ENCODE measurements at places on chromosomes 1 and 21. TPM values are rescaled to one million over a fixed set of nuclear protein-coding genes. Genes with fewer than 3 reads are reported as not detected.

- no peak overlapping the region for H3K4me3 ChIP-seq
- H3K27me3 ChIP-seq: no peaks in the 10 kb centered on the region
- peaks cover 51% of the 10 kb centered on the region for H3K36me3 ChIP-seq
- peak overlapping the region; percentile 74 for H3K27ac ChIP-seq
- no peak for DNase-seq
These were observed 11.2 kb downstream of the AGO1 start for GRCh38 chr1:35894183-35894582.

GRCh38 chr1:105027838-105028471 lies 1278.3 kb downstream of the AMY1C start:
- peak; percentile 23 for DNase-seq
- no peak overlapping the region for H3K27ac ChIP-seq
- H3K4me3 ChIP-seq: no peak overlapping the region
- no peaks in the 10 kb centered on the region for H3K36me3 ChIP-seq
- H3K4me1 ChIP-seq: peaks cover 7% of the 10 kb centered on the region

DNA sequence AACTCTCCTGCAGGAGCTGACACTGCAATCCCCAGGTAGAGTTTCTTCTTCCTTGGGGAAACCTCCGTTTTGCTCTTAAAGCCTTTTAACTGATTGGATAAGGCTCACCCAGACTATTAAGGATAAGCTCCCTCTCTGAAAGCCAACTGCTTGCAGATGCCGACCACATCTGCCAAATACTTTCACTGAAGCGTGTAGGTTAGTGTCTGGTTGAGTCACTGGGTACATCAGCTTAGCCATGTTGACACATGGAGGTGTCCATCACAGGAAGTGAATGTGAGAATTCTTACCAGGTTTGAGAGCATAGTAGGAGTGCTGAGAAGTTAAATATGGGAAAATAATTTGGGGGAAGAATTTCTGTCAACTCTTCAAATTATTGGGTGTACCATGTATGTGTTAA lies 202.0 kb downstream of the AJAP1 start:
- no peak overlapping the region for H3K4me3 ChIP-seq
- H3K36me3 ChIP-seq: 0 out of 2 replicates have a peak, but pooled peaks cover 8% of the 10 kb centered on the region
- no peak for DNase-seq

- H3K4me3 ChIP-seq: no peak overlapping the region
- DNase-seq: no peak
These were observed 2.2 kb downstream of the SH3BP5L start for GRCh38 chr1:248823517-248824001.

DNA sequence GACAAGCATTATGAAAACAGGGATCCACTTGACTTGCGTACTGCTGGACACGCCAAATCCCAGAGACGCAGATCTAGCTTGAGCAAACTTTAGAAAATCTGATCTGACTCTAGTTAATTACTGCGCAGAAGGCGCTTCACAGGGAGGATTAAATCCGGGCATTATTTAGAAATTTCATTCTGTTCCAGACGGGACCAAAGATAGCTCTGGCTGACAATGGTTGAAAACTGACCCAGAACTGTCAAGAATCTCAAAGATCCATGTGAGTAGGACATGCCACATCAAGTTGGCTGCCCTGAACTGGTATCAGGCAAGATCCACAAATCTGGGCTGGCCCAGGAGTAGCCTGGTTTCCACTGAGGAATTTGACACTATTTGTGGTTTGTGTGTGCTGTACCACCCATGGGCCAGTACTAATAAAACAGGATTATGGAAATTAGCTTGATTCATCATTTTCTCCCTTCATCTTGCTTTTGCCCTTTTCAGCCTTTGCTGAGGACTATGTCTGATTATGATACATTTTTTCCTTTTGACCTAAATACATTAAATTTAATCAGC lies 171.0 kb downstream of the VAV3 start:
- H3K4me1 ChIP-seq: peaks cover 8% of the 10 kb centered on the region
- no peak overlapping the region for H3K4me3 ChIP-seq
- DNase-seq: no peak
- no peak overlapping the region for H3K27ac ChIP-seq
- no peaks in the 10 kb centered on the region for H3K36me3 ChIP-seq
- no peaks in the 10 kb centered on the region for H3K27me3 ChIP-seq

DNA sequence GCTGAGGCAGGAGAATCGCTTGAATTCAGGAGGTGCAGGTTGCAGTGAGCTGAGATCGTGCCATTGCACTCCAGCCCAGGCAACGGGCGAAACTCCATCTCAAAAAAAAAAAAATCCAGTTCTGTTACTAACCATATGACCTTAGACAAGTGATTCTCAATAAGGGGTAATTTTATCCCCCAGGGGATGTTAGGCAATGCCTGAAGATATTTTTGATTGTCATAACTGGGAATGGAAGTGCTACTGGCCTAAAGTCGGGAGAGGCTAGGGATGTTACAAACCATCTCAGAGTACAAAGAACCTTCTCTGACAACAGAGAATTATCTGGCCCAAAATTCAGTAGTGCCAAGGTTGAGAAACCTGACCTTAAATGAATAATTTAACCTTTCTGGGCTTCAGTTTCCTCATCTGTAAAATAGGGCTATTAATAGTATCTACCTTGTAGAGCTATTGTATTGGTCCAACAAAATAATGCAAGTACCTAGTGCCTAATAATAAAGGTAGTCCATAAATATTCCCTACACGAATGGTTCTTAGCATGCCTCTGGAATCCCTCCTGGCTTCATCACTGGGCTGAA lies 5.8 kb upstream of the LMNA start:
- no peak for DNase-seq
- H3K27me3 ChIP-seq: 0 out of 2 replicates have a peak, but pooled peaks cover 2% of the 10 kb centered on the region
- no peaks in the 10 kb centered on the region for H3K36me3 ChIP-seq
- no peak overlapping the region for H3K4me3 ChIP-seq

GRCh38 chr21:26100573-26100972 lies 70.0 kb downstream of the APP start:
- no peaks in the 10 kb centered on the region for H3K27me3 ChIP-seq
- H3K4me3 ChIP-seq: no peak overlapping the region
- no peaks in the 10 kb centered on the region for H3K36me3 ChIP-seq
- no peak for DNase-seq
- peak overlapping the region; percentile 35 for H3K27ac ChIP-seq
- H3K4me1 ChIP-seq: peaks cover 41% of the 10 kb centered on the region

DNA sequence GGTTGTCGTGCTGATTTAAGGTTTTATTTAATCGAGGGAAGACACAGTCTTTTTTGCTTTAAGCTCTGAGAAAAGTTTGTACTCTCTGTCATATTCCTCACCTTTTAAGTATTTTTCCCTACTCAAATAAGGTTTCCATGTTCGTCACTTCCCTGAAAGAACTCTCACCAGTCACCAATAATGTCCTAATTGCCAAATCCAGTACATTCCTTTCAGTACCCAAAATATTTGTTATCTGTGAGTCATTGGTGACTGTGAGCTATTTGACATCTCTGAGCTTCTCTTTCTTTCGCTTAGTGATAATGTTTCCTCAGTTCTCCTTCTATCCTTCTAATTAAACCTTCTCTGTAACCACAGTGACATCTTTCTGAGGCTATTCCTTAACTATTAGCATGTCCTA lies 874.2 kb upstream of the ADGRL2 start:
- H3K36me3 ChIP-seq: no peaks in the 10 kb centered on the region
- no peaks in the 10 kb centered on the region for H3K4me1 ChIP-seq
- H3K27me3 ChIP-seq: no peaks in the 10 kb centered on the region
- H3K27ac ChIP-seq: no peak overlapping the region
- no peak for DNase-seq
- no peak overlapping the region for H3K4me3 ChIP-seq

DNA sequence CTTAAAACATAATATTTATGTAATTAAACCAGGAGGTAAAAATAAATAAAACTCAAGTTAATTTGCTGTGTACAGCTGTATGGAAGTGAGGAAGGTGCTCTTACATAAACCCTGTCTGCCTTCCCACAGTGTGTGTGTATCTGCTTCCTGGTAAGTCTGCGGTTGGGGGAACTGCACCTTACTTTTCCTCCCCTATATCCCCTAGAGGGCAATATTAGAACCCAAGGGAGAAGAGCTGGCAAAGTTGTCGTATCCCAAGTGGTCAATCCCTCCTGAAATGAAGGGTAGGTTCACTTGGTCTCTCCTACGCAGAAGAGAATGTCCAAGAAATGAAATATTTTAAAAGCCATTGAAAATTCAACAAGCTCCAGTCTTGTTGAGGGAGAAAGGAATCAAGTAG lies 17.8 kb upstream of the JAK1 start:
- no peaks in the 10 kb centered on the region for H3K36me3 ChIP-seq
- DNase-seq: peak; percentile 35
- no peak overlapping the region for H3K27ac ChIP-seq
- no peaks in the 10 kb centered on the region for H3K27me3 ChIP-seq
- H3K4me1 ChIP-seq: no peaks in the 10 kb centered on the region

DNA sequence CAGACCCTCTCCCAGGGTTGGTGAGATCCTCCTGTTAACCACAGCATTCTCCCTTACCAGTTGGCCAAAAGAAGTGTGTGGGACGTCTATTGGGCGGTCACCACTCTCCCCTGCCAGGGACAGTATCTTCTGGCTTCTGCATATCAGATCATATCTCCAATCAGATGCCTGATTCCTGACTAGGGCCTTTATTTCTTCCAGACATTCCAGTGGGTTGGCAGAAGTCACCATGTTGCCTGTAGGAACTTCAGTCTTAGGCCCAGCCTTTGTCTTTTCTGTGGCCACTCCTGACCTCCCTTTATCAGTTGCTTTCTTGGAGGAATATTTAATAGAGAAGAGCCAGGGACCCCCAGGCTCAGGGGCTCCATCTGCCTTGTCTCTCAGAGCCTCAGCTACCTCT lies 130.4 kb upstream of the F3 start:
- H3K4me3 ChIP-seq: no peak overlapping the region
- no peak overlapping the region for H3K27ac ChIP-seq
- H3K36me3 ChIP-seq: no peaks in the 10 kb centered on the region
- no peaks in the 10 kb centered on the region for H3K27me3 ChIP-seq
- H3K4me1 ChIP-seq: peaks cover 25% of the 10 kb centered on the region

DNA sequence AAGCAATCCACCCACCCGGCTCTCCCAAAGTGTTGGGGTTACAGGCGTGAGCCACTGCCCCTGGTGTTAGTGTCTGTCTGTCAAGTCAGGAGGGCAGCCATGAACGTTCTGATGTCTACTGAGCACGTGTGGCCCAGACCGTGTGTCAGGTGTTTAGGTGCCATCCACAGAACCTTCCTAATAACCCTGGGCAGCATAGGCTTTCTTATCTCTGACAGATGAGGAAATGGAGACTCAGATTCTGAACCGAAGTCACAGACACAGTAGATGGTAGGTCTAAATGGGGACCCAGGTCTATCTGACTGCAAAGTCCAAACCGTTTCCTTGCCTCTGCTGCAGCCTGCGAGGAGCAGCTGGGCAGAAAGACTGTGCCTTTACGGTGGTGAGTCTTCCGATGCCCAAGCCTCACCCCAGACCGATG lies 622 bp upstream of the IL6R start:
- peak overlapping the region; percentile 70 for H3K4me3 ChIP-seq
- H3K27me3 ChIP-seq: peaks cover 42% of the 10 kb centered on the region
- H3K27ac ChIP-seq: no peak overlapping the region
- peaks cover 12% of the 10 kb centered on the region for H3K4me1 ChIP-seq
- no peak for DNase-seq

DNA sequence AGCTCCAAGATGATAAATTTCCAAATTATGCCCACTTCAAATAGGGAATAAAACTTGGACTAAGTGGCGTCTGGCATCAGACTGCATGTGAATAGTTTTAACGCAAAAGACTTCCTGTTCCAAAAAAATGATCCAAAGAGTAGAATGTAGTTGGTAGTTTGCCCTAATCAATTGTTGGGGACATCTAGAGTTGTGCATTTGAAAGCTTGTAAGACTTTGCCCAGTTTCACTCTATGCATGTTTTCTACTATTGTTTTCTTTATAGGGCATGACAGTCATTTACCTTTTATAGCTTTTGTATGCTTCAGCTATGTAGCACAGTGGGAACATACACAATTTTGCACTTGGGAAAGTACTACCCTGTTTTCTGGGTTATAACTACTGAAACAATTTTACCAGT lies 86.0 kb downstream of the HS2ST1 start:
- peaks cover 24% of the 10 kb centered on the region for H3K4me1 ChIP-seq
- H3K27me3 ChIP-seq: no peaks in the 10 kb centered on the region
- H3K4me3 ChIP-seq: no peak overlapping the region
- no peak for DNase-seq

- DNase-seq: no peak
- H3K27ac ChIP-seq: no peak overlapping the region
- no peaks in the 10 kb centered on the region for H3K4me1 ChIP-seq
- no peaks in the 10 kb centered on the region for H3K27me3 ChIP-seq
These were observed 23.6 kb downstream of the DIP2A start for GRCh38 chr21:46482225-46482845.

- H3K27ac ChIP-seq: no peak overlapping the region
- H3K4me3 ChIP-seq: no peak overlapping the region
- DNase-seq: no peak
- peaks cover 29% of the 10 kb centered on the region for H3K4me1 ChIP-seq
- no peaks in the 10 kb centered on the region for H3K27me3 ChIP-seq
These were observed 88.7 kb downstream of the PLPP3 start for GRCh38 chr1:56490619-56491018.

DNA sequence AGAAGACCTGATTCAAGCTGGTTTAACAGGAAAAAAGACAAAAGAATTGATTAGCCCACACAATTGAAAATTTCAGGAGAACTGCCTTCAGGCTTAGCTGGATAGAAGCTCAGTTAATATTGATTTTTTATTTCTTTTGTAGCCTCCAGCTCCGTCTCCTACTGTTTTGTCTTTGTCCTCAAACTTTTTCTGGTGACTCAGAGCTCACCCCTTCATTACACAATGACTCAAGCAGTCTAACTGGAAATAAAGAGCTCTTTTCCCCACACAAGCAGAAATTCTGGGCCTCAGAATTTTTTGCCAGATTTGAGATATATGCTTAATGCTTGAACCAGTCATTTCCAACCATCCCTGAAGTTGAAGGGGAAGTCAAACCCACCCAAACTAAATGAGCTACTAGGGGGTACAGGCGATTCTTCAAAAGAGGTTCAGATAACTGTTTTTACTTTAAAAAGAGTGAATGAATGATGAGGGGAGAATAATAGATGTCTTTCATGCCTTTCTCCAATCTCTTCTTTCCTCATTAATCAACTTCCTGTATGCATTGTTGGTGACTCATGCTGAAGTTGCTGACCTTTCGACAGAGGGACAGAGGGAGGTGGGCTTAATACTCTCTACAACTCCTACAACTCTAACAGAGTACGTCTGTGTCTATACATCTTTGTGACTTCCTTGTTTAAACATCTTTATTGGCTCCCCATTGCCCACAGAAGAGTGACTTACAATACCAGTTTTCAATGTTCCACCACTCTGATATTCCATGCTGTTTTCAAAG lies 6.2 kb upstream of the ACP6 start:
- H3K27ac ChIP-seq: no peak overlapping the region
- no peak overlapping the region for H3K4me3 ChIP-seq
- H3K27me3 ChIP-seq: no peaks in the 10 kb centered on the region
- no peaks in the 10 kb centered on the region for H3K4me1 ChIP-seq
- H3K36me3 ChIP-seq: 0 out of 2 replicates have a peak, but pooled peaks cover 2% of the 10 kb centered on the region

- H3K4me3 ChIP-seq: no peak overlapping the region
- H3K36me3 ChIP-seq: no peaks in the 10 kb centered on the region
- H3K27ac ChIP-seq: no peak overlapping the region
- H3K27me3 ChIP-seq: peaks cover 7% of the 10 kb centered on the region
These were observed 54.7 kb downstream of the ELK4 start for GRCh38 chr1:205576805-205577761.

- H3K4me3 ChIP-seq: no peak overlapping the region
- H3K27ac ChIP-seq: no peak overlapping the region
- H3K4me1 ChIP-seq: 0 out of 2 replicates have a peak, but pooled peaks cover 3% of the 10 kb centered on the region
- no peaks in the 10 kb centered on the region for H3K36me3 ChIP-seq
- DNase-seq: no peak
These were observed 5.0 kb upstream of the KIAA0040 start for GRCh38 chr1:175197531-175197930.

IGSF3 gene
- 7.3 TPM for polyA plus RNA-seq

PRAMEF33 gene
- polyA plus RNA-seq: not detected

ZSCAN20 gene
- 0.91 TPM for polyA plus RNA-seq

GART gene
- 87.6 TPM for polyA plus RNA-seq

Measured in GM23338 (cell line).